Stimulated activated CD4-positive, alpha-beta T cell treated with anti-CD3 and anti-CD28 coated beads, Interleukin-4, amount 100 ng/mL, for 1 hour (primary cell): ENCODE measurements at places on chromosomes 4 and X.
A peak's percentile ranks its signal among the peaks of the same experiment; 100 is the strongest.

- DNase-seq, result no peak
Observed at GRCh38 chrX:146243041-146243440, 425.4 kb downstream of the SLITRK2 start.

GRCh38 chr4:83793481-83793880, 257.6 kb downstream of the GPAT3 start:
- no peak for DNase-seq

DNA sequence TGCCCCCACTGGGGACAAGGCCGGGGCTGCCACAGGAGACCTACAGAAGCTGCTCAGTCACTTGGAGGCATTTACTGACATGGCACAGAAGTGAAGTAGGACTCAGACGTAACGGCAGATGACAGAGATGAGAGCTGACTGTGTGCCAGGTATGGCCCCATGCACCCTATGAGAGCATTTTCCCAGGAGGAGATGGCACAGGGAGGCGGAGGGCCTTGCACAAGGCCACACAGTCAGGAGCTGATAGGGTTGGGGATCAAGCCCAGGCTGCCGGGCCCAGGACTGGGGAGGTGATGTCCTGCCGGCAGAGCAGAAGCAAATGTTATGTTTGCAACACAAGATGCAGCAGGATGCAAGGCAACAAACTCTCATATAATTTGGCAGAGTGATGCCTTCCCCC, 34.1 kb downstream of the NAT8L start:
- no peak for DNase-seq

DNA sequence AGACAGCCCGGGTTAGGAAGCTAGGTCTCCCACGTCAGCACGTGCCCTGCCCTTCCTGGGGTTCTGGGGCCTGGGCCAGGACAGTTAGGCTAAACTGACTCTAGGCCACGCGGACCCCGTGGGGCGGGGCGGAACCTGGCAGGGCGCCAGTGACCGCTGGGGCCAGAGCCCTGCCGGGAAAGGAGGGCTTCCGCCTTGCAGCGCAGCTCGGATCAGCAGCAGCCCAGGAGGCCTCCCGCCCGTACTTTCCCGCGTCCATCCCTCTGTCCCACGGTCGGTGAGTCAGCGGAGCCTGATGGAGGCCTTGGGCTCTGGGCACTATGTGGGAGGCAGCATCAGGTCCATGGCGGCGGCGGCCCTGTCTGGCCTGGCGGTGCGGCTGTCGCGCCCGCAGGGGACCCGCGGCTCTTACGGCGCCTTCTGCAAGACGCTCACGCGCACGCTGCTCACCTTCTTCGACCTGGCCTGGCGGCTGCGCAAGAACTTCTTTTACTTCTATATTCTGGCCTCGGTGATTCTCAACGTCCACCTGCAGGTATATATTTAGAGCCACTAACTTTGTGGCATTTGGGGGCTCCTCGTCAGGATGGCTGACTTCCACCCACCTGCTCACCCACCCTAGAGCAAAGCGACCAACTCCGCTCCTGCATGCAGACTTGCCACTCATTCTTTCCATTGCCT, at the start of gene SMIM10:
SMIM10 (plus strand) TSS at position 191 of the 681 bp plus-strand sequence; CDS start at position 296, 105 bp downstream.
- DNase-seq, result peak; percentile 13

GRCh38 chrX:105894721-105895120, 72.4 kb downstream of the NRK start:
- no peak for DNase-seq

GRCh38 chr4:108937066-108937465, 174.2 kb upstream of the ETNPPL start:
- no peak for DNase-seq

DNA sequence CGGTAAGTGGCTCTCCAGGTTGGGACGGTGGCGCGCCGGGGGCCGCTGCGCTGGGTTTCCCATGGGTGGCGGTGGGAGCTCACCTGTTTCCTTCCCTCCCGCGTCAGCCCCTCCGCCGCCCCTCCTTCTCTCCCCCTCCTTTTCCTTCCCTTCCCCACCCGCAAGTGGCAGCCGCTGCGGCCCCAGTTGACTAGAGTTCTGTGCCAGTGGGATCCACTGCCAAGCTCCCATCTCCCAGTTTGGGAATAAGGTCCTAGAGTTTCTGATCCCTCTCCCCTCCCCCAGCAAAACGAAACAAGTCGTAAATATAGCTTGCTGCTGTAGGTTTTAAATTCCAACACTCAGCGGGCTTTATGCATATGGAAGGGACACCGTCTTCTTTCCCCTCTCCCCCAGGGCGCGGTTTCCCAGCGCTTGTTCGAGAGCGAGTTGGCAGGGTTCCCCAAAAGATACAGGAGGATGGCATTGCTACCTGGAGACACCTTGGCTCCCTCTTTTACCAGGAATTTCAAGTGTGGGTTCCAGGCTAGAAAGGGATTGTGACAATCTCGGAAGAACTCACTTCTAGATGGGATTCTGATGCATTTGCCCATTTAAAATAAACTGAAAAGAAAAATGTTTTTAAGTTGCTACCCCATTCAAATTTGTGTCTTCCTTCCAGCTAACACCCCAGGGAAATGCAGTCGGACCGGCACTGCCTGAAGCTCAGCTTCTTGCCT, 1.2 kb downstream of the TLL1 start:
- DNase-seq, result no peak

- no peak for DNase-seq
Observed at GRCh38 chr4:6050551-6050950, 32.3 kb upstream of the C4orf50 start.

DNA sequence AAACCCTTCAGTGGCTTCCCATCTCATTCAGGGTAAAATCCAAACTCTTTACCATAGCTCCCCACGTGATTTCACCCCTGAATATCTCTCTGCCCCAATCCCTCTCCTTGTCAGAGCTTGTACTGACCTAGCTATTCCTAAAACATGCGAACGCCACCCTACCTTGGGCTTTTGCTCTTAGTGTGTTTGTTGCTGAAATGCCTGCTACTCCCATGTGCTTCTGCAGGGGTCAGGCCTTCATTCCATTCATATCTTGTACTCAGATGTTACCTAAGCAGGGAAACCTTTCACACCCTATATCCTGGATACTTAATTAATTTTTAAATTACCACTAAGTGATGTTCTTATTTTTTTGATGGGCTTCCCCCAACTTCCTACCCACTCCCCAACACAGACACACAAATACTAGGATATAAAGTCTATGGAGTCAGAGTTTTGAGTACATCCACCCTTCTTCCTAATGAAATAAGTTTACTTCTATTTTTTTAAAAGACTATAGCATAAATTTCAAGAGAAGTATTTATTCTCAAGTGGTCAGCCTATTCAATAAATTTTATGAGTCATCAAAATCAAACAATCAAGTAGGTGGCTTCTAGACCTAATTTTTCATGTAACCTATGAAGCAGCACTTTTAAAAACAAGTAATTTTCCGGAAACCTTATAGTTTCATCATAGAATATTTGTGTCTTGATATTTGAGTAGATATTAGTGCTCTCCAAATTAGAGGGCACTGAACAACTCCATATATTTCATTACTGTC, 189.4 kb downstream of the RAPGEF2 start:
- DNase-seq, result no peak

DNA sequence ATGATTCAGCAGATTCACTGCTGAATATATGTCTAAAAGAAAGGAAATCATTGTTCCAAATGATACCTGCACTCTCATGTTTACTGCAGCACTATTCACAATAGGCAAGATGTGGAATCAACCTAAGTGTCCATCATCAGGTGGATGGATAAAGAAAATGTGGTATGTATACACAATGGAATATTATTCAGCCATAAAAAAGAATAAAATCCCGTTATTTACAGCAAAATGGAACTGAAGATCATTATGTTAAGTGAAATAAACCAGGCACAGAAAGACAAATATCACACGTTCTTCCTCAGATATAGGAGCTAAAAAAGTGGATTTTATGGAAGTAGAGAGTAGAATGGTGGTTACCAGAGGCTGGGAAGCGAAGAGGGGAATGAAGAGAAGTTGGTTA, 130.4 kb downstream of the STIM2 start:
- DNase-seq, result no peak

DNA sequence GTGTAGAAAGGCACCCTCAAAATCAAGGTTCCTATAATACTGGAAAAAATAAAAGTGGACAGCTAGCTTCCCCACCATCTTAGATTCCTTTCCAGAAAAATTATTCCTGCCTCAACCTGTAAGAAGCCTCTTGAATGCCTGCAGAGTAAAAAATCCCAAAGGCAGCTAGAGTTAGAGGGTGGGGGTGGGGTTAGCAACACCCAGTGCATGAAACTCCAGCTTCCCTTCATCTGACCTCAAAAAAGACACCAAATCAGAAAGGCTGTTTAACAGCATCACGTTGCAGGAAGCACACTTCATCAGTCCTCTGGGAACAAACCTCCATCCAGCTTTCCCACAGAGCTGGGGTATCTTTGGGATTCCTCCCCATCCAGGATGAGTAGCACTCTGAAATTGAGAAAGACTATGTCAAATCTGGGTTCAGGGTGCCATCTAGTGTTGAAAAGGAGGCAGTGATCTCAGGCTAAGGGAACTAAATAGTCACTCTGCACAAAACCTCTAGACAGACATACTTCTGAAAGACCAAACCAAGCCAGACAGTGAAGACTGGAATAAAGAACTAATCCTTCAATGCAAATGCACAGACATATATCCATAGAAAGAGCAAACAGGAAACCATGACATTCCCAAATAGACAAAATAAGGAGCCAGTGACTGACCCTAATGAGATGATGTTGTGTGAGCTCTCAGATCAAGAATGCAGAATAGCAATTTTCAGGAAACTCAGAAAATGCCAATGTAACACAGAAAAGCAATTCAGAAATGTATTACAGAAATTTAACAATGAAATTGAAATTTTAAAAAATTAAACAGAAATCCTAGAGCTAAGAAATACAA, 97.9 kb downstream of the ARHGEF9 start:
- no peak for DNase-seq

DNA sequence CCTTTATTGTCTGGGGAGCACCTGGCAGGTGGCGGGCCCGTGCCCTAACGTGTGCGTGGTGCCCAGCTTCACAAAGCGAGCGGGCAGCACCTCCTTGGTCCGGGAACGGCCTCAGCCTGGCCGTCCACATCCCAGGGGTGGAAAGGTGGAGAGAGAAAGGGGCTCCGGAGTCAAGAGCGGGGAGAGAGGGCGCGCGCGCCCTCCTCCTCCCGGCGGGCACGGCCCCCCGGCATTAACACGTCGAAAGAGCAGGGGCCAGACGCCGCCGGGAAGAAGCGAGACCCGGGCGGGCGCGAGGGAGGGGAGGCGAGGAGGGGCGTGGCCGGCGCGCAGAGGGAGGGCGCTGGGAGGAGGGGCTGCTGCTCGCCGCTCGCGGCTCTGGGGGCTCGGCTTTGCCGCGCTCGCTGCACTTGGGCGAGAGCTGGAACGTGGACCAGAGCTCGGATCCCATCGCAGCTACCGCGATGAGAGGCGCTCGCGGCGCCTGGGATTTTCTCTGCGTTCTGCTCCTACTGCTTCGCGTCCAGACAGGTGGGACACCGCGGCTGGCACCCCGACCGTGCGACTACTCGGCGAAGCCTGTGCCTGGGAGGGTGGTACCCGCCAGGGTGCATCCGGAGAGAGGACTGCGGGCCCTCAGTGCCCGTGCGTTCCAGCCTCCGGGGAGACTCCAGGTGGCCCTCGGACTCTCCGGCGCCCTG, at the start of gene KIT:
KIT (plus strand) TSS at position 407 of the 701 bp plus-strand sequence; CDS start at position 465, 58 bp downstream.
- peak; percentile 14 for DNase-seq

DNA sequence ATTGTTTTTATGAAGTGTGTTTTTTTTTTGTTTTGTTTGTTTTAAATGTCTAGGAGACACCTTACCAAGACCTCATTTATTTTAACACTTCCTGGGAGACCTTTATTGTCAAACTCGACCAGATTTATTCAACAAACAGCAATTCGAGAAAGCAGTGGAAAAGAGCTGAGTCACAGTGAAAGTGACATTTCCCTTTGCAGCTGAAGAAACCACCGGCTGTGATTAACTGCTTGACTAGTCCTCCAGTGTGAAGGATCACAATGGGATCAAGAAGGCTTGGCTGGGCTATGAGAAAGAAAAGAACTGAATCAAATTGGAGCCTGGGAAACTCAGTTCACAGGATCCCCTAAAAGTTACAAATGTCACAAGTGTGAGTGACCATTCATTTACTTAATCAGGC, 11.9 kb upstream of the ADH7 start:
- no peak for DNase-seq

DNA sequence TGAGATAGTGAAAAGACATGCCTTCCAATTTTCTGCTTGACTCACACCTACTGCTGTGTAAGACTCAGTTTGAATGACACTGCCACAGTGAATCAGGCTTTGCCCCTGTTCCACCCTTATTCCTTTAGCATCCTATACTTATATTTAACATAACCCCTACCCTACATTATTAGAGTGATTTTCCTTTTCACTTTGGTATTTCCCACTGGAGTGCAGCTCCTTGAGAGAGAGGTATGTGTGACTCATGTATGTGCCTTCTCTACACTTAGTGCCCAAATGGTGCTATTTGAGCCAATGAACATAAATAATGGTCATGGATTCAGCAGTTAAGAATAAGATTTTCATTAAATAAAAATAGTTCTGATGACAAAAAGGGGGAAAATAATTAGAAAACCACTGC, 69.5 kb downstream of the RRAGB start:
- DNase-seq, result no peak

DNA sequence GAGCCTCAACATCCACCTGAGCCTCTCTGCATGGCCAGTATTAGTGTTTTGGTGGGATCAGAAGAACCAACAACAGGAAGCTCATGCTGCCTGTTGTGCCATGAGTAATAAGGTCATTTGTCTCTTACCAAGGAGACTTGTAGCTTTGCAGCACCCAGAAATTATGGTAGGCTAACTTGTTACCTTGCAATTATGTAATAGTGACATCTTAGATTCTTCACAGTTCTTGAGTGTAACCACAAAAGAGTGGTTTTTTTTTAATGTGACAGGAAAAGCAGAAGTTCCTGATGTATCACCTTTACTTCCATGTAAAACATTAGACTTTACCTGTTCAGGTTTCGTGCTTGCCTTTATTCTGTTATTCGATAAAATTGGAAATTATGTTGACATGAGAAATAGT, 263.9 kb upstream of the CXXC4 start:
- DNase-seq, result no peak

GRCh38 chrX:17968367-17968766, 107.3 kb upstream of the RAI2 start:
- DNase-seq, result no peak

- no peak for DNase-seq
Observed at GRCh38 chrX:13750204-13750603, 15.7 kb downstream of the OFD1 start.

DNA sequence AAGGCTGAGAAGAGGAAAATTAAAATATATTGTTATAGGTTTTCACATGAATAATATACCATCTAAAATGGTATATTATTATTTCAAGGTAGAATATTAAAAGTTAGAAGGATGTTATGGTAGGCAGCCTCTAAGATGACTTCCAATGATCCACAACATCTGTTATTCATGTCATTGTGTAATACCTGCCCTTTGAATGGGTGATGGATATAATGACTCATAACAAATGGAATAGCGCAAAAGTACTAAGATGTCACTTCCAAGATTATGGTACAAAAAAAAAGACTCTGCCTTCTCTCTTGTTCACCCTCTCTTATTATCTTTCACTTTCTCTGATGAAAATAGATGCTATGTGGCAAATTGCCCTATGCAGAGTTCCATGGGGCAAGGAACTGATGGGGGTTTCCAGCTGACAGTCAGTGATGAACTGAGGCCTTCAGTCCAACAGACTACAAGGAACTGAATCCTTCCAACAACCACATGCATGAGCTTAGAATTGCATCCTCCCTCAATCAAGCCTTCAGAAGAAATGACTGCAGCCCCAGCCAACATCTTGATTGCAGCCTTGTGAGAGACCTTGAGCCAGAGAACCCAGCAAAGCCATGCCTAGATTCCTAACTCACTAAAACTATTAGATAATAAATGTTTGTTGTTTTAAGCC, 57.7 kb downstream of the HS6ST2 start:
- no peak for DNase-seq
